ENCODE measurements at places on chromosomes 6 and 20.

DNA sequence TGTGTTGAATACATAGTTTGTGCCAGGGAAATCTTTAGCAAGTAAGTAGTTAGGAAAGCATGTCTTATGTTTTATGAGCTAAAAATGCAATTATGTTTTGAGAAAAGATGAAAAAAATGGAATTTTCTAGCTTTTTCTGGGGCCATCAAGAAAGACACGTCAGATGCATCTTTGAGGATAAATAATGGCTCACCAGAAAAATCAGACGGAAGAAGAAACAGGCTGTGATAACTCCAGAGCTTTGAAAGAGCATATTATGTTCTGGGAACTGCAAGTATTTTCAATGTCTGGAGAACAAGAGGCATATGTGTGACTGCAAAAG, 173.7 kb downstream of the CLVS2 start:
- no peak for DNase-seq

GRCh38 chr6:156280065-156280464, 497.1 kb upstream of the ARID1B start:
- no peak for DNase-seq

- DNase-seq, result no peak
These were observed 360 bp downstream of the ANKRD60 start for GRCh38 chr20:58228103-58228483.

GRCh38 chr6:83808926-83809325, 44.2 kb upstream of the RIPPLY2 start:
- no peak for DNase-seq

- no peak for DNase-seq
These were observed 7.0 kb downstream of the SIRPA start for GRCh38 chr20:1902188-1902587.

DNA sequence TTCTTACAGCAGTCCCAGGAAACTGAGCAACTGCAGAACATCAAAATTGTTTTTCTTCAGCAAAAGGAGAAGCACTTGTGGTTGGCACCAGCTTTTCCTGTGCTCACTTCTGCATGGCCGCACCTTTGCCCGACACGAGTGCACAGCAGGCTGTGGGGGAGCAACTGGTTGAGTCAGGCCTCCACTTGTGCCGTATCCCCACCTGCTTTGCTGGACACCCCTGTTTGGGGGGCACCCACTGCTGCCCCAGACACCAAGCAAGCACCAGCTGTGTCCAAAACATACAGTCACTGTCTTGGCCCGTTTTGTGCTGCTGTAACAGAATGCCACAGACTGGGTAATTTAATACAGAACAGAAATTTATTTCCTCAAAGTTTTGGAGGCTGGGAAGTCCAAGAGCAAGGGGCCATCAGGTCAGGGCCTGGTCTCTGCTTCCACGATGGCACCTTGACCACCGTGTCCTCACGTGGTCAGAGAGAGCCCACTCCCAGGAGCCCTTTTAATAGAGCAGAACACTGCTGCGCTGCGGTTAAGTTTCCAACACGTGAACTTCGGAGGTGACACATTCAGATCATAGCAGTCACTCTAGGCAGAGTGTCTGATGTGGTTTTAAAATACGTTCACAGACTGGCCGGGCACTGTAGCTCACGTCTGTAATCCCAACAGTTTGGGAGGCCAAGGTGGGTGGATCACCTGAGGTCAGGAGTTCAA, 8.7 kb upstream of the GMEB2 start:
- no peak for DNase-seq

GRCh38 chr20:12775041-12775440, 233.7 kb upstream of the SPTLC3 start:
- no peak for DNase-seq

DNA sequence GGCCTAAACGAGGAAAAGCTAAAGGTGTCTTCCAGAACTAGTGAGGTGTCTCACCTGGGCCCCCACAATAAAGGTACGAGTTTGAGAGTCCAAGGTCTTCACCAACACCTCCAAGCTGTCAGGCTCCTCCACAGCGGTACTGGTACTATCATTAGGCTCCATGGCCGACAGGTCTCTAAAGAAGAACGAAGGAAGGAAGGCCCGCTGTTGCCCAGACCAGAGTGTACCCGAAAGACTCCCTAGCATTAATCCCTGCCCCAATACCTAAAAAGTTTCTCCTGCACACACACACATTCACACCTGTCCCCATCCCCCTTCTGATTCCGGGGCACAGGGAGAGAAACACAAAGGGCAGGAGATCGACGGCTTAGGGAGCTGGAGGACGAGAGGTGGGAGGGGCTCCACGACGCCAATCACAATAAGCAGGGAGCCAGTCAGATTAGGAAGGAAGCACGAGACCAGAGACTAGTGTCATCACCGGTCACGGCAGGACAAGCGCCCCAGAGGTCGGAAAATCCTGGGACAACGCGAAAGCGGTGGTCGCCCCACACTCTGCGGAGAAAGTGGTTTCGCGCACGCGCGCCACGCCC, 764 bp downstream of the BAG6 start:
- no peak for DNase-seq

- DNase-seq, result no peak
These were observed 11.4 kb downstream of the HECA start for GRCh38 chr6:139146317-139146726.

GRCh38 chr6:44179072-44179536, 20.5 kb downstream of the CAPN11 start:
- DNase-seq, result no peak

- DNase-seq, result no peak
These were observed 28.8 kb downstream of the METTL24 start for GRCh38 chr6:110329348-110329713.

- DNase-seq, result peak; percentile 69
These were observed 22.7 kb downstream of the MRPL14 start for GRCh38 chr6:44104481-44105021.

- DNase-seq, result no peak
These were observed 571.8 kb downstream of the QKI start for GRCh38 chr6:163986313-163986712.

DNA sequence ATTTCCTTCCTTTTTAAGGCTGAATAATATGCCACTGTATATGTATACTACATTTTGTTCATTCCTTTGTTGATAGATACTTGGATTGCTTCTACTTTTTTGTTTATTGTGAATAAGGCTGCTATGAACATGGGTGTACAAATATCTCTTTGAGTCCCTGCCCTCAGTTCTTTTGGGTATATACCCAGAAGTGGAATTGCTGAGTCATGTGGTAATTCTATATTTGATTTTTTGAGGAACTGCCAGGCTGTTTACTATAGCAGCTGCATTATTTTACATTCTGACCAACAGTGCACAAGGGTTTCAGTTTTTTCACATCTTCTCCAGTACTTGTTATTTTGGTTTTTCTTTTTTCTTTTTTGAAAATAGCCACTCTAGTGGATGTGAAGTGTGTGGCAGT, 34.1 kb downstream of the CDS2 start:
- no peak for DNase-seq

DNA sequence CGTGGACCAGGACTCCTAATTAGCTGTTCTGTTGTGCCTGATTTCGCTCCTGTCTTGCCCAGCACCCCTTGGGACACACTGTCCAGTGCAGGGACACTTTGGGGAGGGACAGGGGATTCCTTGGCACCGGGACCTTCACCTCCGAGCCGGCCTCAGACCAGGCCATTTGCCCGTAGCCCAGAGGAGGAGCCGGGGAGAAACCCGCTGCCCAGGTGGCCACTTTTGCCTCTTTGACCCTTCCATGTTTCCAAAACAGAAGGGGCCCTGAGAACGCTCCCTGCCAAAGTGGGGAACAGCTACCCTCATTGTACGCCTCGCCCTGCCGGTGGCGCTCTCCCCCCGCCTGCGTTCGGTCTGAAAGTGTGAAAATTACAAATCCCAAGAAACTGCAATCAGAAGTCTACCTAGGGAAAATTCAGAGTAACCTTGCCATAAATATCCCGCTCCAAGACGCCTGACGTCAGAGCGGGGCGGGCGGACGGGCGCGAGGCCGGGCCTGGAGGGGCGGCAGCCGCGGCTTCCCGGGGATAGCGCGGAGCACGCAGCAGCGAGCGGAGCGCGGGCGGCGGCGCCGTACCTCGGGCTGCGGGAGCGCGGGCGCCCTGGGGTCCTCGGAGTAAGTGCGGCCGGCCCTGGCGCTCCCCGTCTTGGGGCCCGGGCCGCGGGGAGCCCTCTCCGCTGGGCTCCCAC, at the start of gene DAAM2:
TSS of gene DAAM2 (plus strand) at position 527 of the 690 bp plus-strand sequence. CDS start 63,927 bp downstream, outside the sequence.
- peak; percentile 84 for DNase-seq
